ENCODE measurements at places on chromosomes 12 and 14.

- no peak for DNase-seq
Measured at GRCh38 chr14:84535976-84536375, 994.0 kb upstream of the FLRT2 start.

- no peak for DNase-seq
Measured at GRCh38 chr12:117009759-117010158, 89.5 kb downstream of the TESC start.

DNA sequence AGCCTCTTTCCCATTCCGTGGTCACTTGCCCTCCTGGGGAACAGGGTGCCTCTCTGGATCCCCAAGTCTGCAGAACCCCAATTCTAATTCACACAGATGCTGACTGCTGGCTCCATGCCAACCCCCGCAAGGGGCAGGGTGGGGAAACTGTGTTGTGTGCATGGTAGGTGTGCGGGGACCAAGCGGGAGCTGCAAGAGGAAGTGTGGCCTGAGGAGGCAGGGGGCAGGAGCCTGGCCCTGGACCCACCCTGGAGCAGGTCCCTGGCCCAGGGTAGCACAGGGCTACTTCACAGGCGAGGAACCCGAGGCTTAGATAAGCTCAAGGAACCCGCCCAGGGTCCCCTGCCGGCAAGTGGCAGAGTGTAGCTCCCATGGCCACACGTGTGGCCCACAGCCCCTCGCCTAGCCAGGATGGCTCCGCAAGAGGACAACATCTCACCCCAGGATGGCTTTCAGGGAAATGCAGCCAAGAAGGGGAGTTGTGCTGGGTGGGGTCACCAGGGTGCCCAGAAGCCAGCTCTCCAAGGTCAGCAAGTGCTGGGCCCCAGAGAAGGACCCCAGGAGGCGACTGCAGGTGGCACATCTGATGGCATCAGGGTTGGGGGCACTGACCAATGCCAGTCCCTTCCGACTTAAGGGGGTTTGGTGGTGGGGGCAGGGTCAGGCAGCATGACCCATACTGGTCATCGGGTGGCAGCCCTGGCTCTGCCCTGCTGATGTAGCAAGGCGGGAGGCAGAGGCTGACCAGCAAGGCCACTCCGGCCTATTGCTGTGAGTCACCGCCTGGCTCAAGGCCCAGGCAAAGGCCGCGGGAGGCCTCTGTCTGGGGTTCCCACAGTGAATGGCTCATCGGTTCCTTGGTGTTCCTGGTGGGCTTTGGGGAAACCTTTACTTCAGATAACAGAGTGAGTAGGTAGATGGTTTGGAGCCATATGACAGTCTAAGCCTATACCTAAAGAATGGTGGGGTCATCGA lies 37.3 kb upstream of the EML1 start:
- DNase-seq: no peak

- DNase-seq: peak; percentile 58
Measured at GRCh38 chr12:89862511-89863445, 154.1 kb upstream of the ATP2B1 start.

DNA sequence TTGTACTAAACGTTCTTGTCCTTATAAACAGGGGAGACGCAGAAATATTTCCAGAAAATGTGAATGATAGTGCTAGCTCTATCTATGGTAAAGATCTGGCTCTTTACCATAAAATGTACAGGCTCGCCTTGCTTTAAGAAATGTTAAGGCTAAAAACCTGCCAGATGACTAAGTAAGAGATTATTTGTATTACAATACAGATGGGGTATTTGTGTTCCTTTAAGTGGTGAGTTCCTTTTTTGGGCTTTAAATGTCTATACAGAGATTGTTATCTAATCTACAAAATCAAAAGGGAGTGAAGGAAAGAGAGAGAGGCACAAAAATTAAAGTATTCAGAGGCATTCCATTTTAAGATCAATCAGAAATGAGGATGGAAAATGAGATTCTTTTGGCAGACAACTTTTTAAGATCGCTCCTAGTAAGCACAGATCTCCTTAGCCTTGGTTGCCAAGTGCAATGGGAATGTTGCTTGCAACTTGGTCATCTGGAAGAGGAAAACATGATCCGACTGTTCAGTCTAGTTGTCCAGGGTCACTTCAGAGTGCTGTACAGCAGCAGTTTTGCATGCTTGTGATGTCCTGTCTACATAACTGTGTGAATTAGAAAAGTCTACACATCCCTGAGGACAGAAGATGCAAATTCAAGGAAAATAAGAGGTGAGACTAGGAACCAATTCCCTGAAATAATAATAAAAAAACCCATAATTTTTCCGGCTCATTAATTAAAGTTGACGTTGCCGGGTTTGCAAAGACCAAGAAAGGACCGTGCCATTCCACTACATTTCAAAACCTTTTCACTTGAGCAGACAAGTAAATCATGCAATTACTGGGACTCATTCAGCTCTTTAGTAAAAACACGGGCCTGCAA lies 380.8 kb downstream of the EGLN3 start:
- DNase-seq: no peak

GRCh38 chr12:25833657-25834056 lies 124.8 kb upstream of the RASSF8 start:
- no peak for DNase-seq

Measured in CD4-positive, alpha-beta T cell treated with Interleukin-17A for 4 hours (primary cell).